ENCODE measurements at places on chromosomes 11 and 22.

- no peak for DNase-seq
Measured at GRCh38 chr11:31655483-31655882, 145.9 kb downstream of the ELP4 start.

- DNase-seq, result no peak
Measured at GRCh38 chr11:1241706-1242105, 18.8 kb downstream of the MUC5B start.

- DNase-seq, result no peak
Measured at GRCh38 chr11:129144256-129144655, 47.9 kb downstream of the ARHGAP32 start.

- DNase-seq, result no peak
Measured at GRCh38 chr11:44537679-44538078, 27.8 kb upstream of the CD82 start.

DNA sequence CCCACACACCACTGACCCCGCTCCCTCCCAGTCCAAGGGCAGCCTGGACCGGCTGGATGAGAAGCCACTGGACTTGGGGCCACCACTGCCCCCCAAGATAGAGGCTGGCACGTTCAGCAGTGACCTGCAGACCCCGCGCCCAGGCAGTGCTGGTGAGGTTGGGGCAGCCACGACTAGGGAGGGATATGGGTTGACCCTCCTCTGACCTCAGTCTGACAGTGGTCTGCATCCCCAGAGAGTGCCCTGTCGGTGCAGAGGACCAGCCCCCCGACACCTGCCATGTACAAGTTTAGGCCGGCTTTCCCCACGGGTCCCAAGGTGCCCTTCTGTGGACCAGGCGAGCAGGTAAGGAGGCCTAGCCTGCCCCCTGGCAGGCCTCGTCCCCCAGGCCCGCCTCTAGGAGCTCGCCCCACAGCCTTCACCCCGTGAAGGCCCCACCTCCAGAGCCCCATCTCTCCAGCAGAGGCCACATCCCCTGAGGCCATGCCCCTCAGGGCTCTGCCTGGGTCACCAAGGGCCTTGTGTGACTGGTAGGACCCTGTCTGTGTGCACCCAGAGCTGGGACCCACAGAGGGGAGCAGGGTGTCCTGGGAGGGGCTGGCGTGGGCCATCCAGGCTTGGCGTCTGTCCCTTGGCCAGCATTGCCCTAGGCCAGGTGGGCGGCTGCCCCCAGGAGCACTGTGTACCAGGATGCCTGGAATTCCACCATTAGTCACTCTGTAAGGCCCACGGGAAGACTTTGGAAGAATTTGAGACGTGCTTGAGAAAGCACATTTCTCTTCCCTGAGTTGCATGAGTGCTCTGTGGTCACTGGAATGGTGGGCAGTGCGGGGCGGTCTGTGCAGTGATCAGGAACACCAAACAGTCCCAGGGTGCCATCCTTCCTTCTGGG, 9.4 kb downstream of the CCDC188 start:
- DNase-seq, result no peak

GRCh38 chr11:104957280-104957679, 11.1 kb downstream of the CASP4 start:
- no peak for DNase-seq

GRCh38 chr22:39290724-39291161, 28.7 kb downstream of the RPL3 start:
- DNase-seq, result no peak

DNA sequence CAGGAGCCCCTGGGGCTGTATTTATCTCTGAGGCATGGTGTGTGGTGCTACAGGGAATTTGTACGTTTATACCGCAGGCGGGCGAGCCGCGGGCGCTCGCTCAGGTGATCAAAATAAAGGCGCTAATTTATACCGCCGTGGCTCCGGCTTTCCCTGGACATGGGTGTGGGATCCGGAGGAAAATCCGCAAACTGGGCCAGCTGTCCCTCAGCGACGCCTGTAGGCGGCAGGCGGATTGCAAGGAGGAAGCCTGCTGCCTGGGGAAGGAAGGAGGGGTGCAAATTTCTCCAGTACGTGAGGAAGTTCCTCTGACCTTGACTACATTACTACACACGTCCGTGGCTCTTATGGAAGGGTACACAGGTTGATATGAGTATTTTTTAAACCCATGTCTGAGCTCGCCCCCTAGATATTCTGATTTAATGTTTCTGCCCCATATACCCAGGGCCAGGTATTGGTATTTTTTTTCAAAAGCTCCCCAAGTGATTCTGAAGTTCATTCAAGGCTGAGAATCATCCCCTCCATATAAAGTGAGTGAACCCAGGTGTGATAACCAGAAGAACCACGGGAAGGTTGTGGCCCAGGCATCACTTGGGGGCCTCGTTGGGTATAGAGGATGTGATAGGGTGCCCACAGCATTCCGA, 2.8 kb downstream of the MYOD1 start:
- no peak for DNase-seq

GRCh38 chr11:124481365-124482323, 36.1 kb upstream of the OR8B8 start:
- no peak for DNase-seq
